ENCODE measurements at places on chromosomes 3 and 15.

GRCh38 chr15:60345598-60345997 lies 52.2 kb downstream of the ANXA2 start:
- DNase-seq = no peak
- peaks cover 36% of the 10 kb centered on the region for H3K36me3 ChIP-seq
- no peak overlapping the region for H3K27ac ChIP-seq
- H3K27me3 ChIP-seq = no peaks in the 10 kb centered on the region

- H3K4me1 ChIP-seq = peaks cover 32% of the 10 kb centered on the region
- H3K27me3 ChIP-seq = no peaks in the 10 kb centered on the region
- H3K4me3 ChIP-seq = peak overlapping the region; percentile 81
These were observed 5.8 kb downstream of the HYAL2 start for GRCh38 chr3:50316657-50317242.

DNA sequence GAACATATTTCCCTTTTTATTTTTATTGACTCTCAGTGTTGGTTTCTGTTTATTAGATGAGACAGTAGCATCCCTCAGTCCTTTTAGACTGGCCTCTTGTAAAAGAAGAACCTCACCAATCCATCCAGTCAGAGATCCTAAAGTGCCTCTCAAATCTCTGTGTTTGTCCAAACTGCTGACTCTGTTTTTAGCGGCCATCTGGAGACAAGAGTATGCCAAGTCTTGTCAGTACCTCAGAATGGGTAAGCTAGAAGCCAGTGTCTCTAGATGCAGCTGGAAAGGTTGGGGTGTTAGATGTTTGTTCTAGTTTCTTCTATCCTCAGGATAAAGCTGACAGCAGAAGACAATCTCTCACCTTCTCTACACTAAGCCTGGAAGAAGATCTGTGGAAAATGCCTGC lies 537.7 kb upstream of the ZNF385D start:
- H3K27ac ChIP-seq = no peak overlapping the region
- H3K4me3 ChIP-seq = no peak overlapping the region
- no peak for DNase-seq
- H3K36me3 ChIP-seq = no peaks in the 10 kb centered on the region

- DNase-seq = no peak
- H3K27me3 ChIP-seq = peaks cover 5% of the 10 kb centered on the region
- H3K4me1 ChIP-seq = peaks cover 12% of the 10 kb centered on the region
- no peaks in the 10 kb centered on the region for H3K36me3 ChIP-seq
These were observed 810 bp downstream of the PTPRG start for GRCh38 chr3:61562042-61562720.

DNA sequence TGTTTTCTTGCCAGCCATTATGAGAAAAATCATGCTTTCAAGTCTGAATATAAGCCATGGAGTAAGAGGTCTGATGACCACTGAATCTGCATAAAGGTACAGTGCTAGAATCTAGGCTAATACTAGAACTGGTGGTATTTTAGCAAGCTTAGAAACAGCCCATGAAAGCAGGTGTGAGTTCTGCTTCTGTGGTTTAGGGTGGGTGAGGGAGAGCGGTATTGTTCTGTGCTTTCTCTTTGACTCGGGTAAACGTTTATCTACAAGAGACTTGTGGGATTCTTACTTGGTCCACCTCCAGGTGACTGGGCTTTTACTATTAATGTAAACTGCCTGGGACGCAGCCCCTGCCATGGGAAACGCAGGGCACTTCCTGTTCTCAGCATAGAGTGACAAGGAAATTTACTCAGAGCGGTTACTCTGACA lies 55.2 kb downstream of the PGPEP1L start:
- H3K27me3 ChIP-seq = no peaks in the 10 kb centered on the region
- H3K4me1 ChIP-seq = no peaks in the 10 kb centered on the region
- H3K27ac ChIP-seq = no peak overlapping the region

DNA sequence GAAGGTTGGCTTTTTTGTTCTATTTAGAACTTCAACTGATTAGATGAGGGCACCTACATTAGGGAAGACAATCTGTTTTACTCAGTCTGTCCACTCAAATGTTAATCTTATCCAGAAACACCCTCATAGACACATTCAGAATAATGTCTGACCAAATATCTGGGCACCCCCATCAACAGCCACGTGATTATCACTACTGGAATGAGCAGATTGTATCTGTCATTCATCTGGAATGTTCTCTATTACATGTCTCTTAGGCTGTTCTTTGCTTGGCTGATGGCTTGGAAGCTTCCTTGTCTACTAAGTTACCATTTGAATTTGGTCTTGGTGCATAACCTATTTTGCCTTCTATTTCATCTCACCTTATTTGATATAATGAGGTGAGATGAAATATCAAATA lies 15.7 kb upstream of the LRRC58 start:
- no peak overlapping the region for H3K4me3 ChIP-seq
- H3K36me3 ChIP-seq = no peaks in the 10 kb centered on the region
- peaks cover 46% of the 10 kb centered on the region for H3K27me3 ChIP-seq
- H3K4me1 ChIP-seq = no peaks in the 10 kb centered on the region
- no peak for DNase-seq
- no peak overlapping the region for H3K27ac ChIP-seq

DNA sequence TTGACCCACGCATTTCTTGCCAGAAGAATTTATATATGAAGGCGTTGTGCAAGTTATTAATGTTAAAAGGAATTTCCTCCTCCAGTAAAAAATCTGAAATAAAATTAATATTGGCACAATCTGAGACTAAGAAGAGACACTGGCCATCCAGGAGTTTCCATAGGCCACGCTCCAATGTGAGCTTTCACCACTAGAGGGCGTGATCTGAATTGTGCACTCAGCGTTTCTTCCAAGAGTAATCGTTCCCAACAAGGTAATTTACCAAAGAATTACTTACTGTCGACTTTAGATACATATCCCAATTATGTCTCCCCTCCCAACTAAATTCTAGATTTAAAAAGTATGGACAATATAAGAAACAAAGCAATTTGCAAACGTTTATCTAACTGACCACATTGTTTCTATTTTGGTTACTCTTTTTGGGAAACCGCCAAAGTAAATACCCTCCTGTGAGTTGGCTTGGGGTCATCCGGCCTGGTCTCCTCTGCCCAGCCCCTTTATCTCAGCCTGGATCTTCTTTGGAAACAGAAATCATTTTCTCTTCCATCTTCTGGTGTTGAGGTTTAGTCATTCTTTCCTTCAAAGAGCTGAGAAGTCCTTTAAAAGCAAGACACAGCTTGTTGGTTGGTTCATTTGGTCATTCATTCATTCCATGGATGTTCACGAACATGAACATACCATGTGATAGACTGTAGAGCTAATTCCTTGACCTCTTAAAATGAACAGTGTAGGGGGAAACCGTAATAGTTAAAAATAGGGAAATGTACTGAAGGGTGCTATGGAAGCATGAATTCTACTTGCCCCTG lies 26.2 kb downstream of the POLR2M start:
- peaks cover 29% of the 10 kb centered on the region for H3K4me1 ChIP-seq
- H3K27me3 ChIP-seq = no peaks in the 10 kb centered on the region
- H3K27ac ChIP-seq = no peak overlapping the region
- H3K4me3 ChIP-seq = no peak overlapping the region
- no peak for DNase-seq
- no peaks in the 10 kb centered on the region for H3K36me3 ChIP-seq

DNA sequence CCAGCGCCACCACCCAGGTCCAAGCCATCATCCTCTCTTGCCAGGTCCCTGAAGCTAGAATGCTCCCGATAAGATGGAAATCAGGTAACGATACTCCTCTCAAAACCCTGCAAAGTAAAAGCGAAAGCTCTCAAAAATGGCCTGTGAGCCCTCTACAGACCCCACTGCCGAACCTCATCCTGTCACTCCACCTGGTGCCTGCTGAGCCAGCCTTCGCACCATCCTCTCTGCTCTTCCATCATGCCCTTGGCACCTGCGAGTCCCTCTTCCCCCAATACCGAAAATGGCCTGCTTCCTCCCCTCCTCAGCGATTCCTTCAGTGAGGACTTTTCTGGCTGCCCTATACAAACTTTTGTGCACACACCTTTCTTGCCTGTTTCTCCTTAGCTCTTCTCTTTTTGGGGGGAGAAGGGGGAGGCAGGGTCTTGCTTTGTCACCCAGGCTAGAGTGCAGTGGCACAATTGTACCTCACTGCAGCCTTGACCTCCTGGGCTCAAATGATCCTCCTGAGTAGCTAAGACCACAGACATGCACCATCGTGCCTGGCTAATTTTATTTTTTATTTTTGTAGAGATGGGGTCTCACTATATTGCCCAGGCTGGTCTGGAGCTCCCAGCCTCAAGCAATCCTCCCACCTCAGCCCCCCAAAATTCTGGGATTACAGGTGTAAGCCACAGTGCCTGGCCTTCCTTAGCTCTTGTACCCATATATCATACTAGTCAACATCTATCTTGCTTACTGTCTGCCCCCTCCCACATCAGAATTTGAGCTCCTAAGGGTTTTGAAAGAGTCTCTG lies 3.0 kb downstream of the IDH2 start:
- peaks cover 72% of the 10 kb centered on the region for H3K4me1 ChIP-seq
- peak overlapping the region; percentile 91 for H3K4me3 ChIP-seq
- peaks cover 6% of the 10 kb centered on the region for H3K36me3 ChIP-seq
- no peak for DNase-seq
- H3K27ac ChIP-seq = peak overlapping the region; percentile 95
- H3K27me3 ChIP-seq = no peaks in the 10 kb centered on the region

DNA sequence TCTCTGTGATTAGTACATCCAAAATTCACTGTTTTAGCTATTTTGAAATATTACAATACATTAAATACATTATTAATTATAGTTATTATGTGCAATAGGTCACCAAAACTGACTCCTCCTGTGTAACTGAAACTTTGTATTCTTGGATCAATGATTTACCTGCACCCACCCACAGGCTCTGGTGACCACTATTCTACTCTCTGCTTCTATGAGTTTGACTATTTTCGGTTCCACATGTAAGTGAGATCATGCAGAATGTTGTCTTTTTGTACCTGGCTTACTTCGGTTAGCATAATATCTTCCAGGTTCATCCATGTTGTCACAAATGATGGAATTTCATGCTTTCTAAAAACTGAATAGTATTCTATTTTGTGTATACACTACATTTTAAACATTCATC lies 43.8 kb downstream of the SLC2A2 start:
- DNase-seq = no peak
- peaks cover 4% of the 10 kb centered on the region for H3K4me1 ChIP-seq
- H3K4me3 ChIP-seq = no peak overlapping the region
- no peaks in the 10 kb centered on the region for H3K36me3 ChIP-seq

GRCh38 chr15:54816401-54816800 lies 380.3 kb downstream of the RSL24D1 start:
- no peak overlapping the region for H3K4me3 ChIP-seq
- H3K36me3 ChIP-seq = no peaks in the 10 kb centered on the region
- H3K4me1 ChIP-seq = no peaks in the 10 kb centered on the region
- H3K27me3 ChIP-seq = no peaks in the 10 kb centered on the region
- H3K27ac ChIP-seq = no peak overlapping the region

DNA sequence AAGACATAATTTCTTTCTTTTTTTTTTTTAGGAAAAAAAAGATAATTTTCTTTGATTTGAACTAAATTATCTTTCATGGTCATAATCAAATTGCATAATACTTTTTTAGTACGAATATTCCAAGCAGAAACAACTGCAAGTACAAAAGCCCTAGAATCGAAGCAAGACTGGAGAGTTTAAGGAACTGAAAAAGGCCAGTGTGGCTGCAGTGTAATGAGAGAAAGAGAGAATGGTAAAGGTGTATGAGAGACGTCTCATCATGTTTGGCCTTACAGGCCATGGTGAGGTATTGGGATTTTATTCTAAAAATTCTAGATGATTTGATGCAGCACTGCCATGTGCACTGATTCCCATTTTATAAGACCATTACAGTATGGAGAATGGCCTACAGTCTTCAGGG lies 180.9 kb downstream of the SUCNR1 start:
- no peaks in the 10 kb centered on the region for H3K36me3 ChIP-seq
- no peak overlapping the region for H3K27ac ChIP-seq
- H3K27me3 ChIP-seq = no peaks in the 10 kb centered on the region
- H3K4me1 ChIP-seq = peaks cover 4% of the 10 kb centered on the region
- no peak overlapping the region for H3K4me3 ChIP-seq
- no peak for DNase-seq

DNA sequence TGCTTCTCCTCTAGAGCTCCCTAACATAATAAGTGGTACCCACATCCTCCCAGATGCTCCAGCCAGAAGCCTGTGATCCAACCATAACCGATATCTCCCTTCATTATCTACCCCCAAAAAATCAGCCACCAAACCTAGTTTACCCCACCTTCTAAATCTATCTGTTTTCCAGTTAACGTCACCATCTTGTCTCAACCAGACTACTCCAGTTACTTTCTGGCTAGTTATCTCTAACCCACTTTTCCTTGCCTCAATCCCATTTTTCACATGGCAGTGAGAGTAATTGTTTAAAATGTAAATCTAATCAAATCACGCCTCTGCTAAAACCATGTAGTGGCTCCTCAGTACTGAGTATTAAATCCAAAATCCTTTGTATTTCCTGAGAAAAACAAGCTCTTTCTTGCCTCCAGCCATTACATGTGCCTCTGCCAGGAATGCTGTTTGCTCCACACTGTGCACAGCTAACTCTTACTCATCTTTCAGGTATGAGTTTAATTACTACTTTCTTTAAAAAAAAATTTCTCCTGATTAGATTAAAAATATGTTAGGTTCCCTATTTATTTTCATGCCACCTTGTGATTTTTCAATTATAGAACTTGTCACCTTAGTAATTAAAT lies 15.4 kb downstream of the CCDC54 start:
- no peak overlapping the region for H3K4me3 ChIP-seq
- H3K36me3 ChIP-seq = no peaks in the 10 kb centered on the region
- H3K27me3 ChIP-seq = no peaks in the 10 kb centered on the region
- no peak overlapping the region for H3K27ac ChIP-seq

DNA sequence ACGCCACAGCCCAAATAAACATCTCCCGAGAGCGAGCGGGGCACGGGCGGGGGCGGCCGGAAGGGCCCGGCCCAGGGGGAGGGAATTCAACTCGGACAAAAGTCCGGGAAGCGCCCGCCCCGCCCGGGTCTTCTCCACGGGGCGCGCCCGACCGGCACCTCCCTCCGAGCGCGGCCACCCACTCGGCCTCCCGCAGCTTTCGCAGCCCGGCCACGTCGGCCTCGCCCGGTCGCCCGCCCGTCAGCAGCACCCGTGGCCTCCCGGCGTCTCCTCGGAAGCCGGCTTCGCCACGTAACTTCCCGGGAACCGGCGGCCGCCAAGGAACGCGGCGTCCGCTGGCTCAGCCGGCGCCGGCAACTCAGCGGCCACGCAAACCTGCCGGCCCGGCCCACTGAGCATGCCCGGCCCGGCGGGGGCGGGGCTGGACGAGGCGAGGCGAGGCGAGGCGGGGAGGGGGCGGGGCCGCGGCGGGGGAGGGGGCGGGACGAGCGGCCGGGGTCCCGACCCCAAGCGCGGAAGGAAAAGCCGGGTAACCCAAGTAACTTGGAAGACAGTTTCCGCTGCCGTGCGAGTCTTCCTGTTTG lies at the start of gene TJP1:
TSS of gene TJP1 (minus strand) at position 369 of the 584 bp plus-strand sequence. CDS start 440 bp downstream, outside the sequence.
- peak within 1 kb of the TSS; percentile 94 for H3K4me3 ChIP-seq
- peak within 1 kb of the TSS; percentile 98 for H3K27ac ChIP-seq
- H3K4me1 ChIP-seq = peaks cover 29% of the 10 kb centered on the region
- H3K27me3 ChIP-seq = peaks cover 6% of the 10 kb centered on the region

- no peak overlapping the region for H3K27ac ChIP-seq
- no peaks in the 10 kb centered on the region for H3K36me3 ChIP-seq
- peaks cover 8% of the 10 kb centered on the region for H3K4me1 ChIP-seq
- H3K27me3 ChIP-seq = peaks cover 53% of the 10 kb centered on the region
- no peak overlapping the region for H3K4me3 ChIP-seq
These were observed 3.0 kb downstream of the CHRNA7 start for GRCh38 chr15:32033186-32033890.

Data from type B pancreatic cell (in vitro differentiated cells).